ENCODE measurements at places on chromosomes 12 and 14. TPM values are rescaled to one million over a fixed set of nuclear protein-coding genes. Genes with fewer than 3 reads are reported as not detected.

- H3K27me3 ChIP-seq = no peaks in the 10 kb centered on the region
- no peaks in the 10 kb centered on the region for H3K4me1 ChIP-seq
- no peak for DNase-seq
- H3K27ac ChIP-seq = no peak overlapping the region
- H3K36me3 ChIP-seq = no peaks in the 10 kb centered on the region
These were observed 144.7 kb downstream of the HMGA2 start for GRCh38 chr12:65968889-65969509.

DNA sequence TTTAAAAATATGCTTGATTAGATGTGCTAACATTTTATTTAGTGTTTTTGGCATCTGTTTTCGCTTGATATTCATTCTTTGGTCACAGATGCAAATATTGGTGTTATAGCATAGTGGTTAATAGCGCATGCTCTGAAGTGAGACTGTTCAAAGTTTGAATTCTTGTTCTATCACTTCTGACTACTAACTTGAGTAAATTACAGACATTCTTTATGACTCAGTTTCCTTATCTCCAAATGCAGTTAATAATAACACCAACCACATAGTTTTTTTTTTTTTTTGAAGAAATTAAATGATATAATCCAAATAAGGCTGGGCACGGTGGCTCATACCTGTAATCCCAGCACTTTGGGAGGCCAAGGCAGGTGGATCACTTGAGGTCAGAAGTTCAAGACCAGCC lies 81.0 kb downstream of the TMX1 start:
- DNase-seq = no peak
- no peaks in the 10 kb centered on the region for H3K27me3 ChIP-seq
- H3K36me3 ChIP-seq = no peaks in the 10 kb centered on the region
- H3K4me3 ChIP-seq = no peak overlapping the region
- H3K27ac ChIP-seq = no peak overlapping the region

- H3K27ac ChIP-seq = no peak overlapping the region
- no peaks in the 10 kb centered on the region for H3K36me3 ChIP-seq
- no peaks in the 10 kb centered on the region for H3K4me1 ChIP-seq
- no peaks in the 10 kb centered on the region for H3K27me3 ChIP-seq
- DNase-seq = no peak
These were observed 346.7 kb upstream of the CCDC196 start for GRCh38 chr14:66139432-66139831.

DNA sequence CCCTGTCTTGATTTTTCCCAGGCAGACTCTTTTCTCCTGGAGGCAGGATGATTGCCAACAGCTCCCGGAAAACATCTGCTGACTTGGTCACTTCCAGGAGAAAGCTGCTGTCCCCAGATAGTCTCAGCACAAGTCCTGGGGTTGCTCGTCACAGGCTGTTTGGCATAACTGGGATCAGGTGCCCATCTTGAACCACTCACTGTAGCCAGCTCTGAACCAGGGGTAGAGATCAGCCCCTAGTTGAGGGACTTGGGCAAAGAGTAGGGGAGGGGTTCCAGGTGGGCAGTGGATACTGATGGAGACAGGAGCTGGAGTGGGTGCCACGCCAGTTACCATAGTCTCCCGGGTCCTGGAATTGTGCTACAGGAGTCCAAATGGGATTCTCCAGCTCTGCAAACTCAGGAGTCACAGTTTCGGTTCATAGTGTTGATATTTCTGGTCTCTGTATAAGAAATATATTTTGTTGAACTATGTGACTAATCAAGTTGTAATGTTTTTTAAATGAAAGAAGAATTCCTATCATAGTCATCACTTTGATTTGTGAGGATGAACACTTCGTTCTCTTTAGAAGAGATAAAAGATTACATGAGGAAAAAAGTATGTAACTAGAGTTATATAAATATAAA lies 1154.5 kb downstream of the AACS start:
- H3K4me3 ChIP-seq = no peak overlapping the region
- DNase-seq = no peak
- H3K27me3 ChIP-seq = no peaks in the 10 kb centered on the region
- H3K27ac ChIP-seq = no peak overlapping the region
- H3K4me1 ChIP-seq = no peaks in the 10 kb centered on the region

- H3K27ac ChIP-seq = no peak overlapping the region
- H3K4me1 ChIP-seq = peaks cover 10% of the 10 kb centered on the region
- H3K36me3 ChIP-seq = no peaks in the 10 kb centered on the region
- DNase-seq = no peak
These were observed 19.5 kb downstream of the PITPNM2 start for GRCh38 chr12:123131291-123131832.

- peak overlapping the region; percentile 32 for H3K27ac ChIP-seq
- no peak overlapping the region for H3K4me3 ChIP-seq
- H3K27me3 ChIP-seq = no peaks in the 10 kb centered on the region
- H3K4me1 ChIP-seq = peaks cover 7% of the 10 kb centered on the region
- no peak for DNase-seq
These were observed 21.3 kb downstream of the SUSD6 start for GRCh38 chr14:69632593-69633151.

GRCh38 chr12:107057071-107057834 lies 36.1 kb downstream of the CRY1 start:
- H3K4me1 ChIP-seq = no peaks in the 10 kb centered on the region
- H3K4me3 ChIP-seq = no peak overlapping the region
- no peaks in the 10 kb centered on the region for H3K36me3 ChIP-seq
- H3K27me3 ChIP-seq = no peaks in the 10 kb centered on the region

- no peaks in the 10 kb centered on the region for H3K36me3 ChIP-seq
- peak overlapping the region; percentile 55 for H3K4me3 ChIP-seq
- H3K27ac ChIP-seq = peak overlapping the region; percentile 85
- peak; percentile 81 for DNase-seq
These were observed 666 bp downstream of the FMNL3 start for GRCh38 chr12:49706351-49707127.

Gene AP1G2
- total RNA-seq = 123 TPM
